ENCODE measurements at places on chromosomes 7 and 10.
A peak's percentile ranks its signal among the peaks of the same experiment; 100 is the strongest.

- DNase-seq: no peak
These were observed 35.1 kb downstream of the GUSB start for GRCh38 chr7:65946904-65947303.

GRCh38 chr10:32982911-32983909, 25.2 kb upstream of the ITGB1 start:
- DNase-seq: peak; percentile 9

- DNase-seq: no peak
These were observed 622.2 kb downstream of the GALNT17 start for GRCh38 chr7:71753956-71754664.

DNA sequence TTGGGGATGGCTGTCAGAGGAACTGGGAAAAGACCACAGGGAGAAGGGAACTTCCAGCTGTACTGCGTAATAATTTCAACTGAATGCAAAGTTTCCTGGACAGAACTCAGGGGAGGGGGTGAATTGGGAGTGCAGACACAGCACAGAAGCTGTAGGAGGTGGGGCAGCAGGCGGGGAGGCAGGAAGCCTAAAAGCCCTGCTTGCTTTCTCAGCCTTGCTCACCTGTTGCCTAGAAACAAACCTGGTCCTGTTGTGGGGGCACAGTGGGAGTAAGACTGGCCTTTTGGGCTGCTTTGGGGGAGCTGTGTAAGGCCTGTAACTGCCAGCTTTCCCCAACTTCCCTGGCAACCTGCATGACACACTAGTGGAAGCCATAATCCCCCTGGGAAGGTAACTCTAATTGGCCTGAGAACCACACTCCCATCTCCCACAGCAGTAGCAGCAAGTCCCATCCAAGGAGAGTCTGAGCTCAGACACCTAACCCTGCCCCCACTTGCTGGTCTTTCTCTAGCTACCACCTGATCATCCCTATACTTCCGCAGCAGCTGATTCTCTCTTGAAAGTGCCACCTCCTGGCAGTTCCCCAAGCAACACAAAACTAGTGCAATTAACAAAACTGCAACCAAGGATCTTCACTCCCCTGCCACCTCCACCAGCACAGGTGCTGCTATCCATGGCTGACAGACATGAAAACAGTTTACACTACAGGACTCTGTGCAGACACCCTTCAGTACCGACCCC, 1239.3 kb downstream of the SORCS1 start:
- no peak for DNase-seq

DNA sequence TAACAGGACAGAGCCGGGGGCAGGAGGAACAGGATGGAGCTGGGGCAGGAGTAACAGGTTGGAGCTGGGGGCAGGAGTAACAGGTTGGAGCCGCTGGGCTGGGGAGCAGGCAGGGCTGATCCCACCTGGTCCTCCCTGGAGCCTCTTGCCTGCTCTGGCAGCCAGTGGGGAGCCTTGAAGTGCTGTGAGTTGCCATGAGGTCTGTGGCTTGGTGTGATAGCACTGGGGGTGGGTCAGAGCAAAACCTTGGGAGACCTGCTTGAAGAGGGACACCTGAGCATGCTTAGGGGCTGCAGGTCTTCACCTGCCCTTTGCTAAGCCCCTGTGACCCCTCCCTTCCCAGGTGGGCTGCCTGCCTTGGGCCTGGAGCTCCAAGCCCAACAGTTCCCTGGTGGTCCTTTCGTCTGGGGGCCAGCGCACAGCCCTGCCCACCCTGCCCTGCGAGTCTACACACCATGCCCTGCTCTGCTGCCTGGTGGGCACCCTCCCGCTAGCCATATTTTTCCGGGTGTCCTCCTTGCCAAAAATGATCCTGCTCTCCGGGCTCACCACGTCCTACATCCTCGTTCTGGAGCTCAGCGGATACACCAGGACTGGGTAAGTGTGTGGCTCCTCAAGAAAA, 111.6 kb downstream of the ADCY1 start:
- no peak for DNase-seq

DNA sequence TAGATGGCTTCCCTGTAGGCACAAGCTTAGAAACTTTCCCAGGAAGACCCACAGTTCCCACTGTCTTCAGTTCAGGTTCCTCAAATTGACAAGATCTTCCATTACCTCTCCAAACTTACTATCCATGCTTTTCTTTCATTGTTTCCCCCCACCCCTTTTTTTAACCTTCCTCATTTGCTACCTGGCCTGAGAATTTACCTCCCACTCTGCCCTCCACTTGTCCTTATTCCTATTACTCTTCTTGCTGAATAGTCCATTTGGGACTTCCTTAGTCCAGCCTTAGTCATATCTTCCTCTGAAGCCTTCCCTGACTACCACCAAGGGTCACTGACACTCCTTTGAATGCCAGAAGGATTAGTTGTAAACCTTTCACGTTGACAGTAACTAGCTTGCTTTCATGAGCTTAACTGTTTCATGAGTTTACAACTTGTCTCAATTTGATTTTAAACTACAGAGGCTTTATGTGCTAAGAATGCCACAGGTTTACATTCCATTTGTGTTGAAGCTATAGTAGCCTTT, 1.2 kb upstream of the CALU start:
- no peak for DNase-seq

GRCh38 chr10:89887406-89887805, 186.0 kb downstream of the KIF20B start:
- no peak for DNase-seq

DNA sequence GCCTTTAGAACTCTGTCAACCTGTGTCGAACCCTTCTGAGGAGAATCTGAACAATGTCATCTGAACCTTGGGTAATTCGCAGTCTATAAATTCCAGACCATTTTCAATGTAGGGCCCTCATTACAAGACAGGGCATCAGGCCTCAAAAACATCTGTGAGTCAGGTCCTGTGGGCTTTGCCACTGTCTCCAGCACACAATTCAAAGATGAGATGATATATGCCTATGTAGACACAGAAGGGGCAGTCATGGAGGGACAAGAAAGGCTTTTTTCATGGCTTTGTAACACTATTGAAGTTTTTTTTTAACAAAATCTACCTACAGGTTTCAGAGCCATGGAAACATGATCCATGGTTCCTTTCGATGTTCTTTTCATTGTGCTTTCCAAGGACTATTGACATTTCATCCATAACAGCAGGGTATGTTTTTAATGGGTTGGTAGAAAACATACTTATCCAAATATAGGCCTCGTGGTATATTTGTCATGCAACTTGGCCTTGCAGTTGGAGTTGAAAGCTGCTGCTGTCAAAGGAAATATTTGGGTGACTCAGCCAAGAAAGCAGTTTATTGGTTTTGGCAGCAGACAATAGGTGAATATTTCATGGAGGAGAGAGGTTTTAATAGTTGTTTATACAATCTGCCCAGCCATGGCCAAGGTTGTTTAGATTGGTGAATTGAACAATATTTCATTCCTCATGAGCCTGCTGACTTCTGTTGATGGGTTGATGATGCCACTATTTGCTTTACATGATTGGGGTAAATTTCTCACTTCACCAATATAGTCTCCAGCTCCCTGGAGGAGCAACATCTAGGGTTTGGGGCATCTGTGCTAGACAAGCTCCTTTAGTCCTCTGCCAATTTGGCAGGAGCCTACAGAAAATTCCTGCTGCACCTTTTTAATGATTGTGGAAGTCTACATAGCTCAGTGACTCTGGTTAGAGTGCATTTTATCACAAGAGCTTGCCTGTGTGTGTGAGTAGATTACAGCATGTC, 158.4 kb upstream of the TMEM72 start:
- DNase-seq: no peak

GRCh38 chr10:97499561-97500296, 1.0 kb downstream of the UBTD1 start:
- DNase-seq: no peak

DNA sequence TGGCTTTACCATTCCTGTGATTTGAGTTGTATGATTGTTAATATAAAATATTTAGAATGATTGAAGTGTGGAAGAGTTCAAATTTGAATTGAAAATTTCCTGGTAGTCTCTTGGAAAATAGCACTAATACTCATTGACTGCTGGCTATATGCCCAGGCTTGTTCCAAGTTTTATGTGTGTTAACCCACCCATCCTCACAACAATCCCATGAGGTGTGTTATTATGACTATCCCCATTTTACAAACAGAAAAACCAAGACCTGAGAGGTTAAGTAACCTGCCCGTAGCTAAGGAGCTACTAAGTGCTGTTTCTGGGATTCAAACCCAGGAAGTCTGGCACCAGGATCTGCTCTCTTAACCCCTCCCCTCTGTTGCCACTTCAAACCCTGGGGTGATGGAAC, 213.9 kb downstream of the CREB5 start:
- DNase-seq: no peak

DNA sequence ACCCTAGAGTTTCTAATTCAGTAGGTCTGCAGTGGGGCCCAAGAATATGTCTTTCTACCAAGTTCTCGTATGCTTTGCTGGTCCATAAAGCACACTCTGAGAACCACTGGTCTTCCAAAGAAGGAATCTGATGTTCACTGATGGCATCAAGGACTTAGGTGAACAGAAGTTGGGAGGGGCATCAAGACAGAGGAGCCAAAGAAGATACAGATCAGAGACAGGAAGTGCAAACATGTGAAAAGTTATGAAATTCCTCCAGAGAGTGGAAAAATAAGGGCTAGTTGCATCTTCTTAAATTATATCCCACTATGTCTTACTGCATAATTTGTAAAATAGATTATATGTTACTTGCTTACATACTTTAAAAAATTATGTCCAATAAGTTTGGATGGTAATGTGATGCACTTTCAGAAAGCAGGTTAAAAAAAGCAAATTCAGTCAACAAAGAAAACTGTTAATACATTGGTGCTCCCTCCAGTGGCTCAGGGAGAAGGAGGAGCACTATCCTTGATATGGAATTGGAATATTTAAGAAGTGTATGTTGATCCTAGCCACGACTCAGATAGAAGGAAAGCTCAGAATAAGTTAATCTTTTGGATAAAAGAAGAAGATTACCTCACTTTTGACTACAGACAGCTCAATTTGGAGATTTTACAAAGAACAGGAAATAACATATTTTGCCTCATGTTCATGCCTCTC, 35.8 kb downstream of the CREB3L2 start:
- no peak for DNase-seq

DNA sequence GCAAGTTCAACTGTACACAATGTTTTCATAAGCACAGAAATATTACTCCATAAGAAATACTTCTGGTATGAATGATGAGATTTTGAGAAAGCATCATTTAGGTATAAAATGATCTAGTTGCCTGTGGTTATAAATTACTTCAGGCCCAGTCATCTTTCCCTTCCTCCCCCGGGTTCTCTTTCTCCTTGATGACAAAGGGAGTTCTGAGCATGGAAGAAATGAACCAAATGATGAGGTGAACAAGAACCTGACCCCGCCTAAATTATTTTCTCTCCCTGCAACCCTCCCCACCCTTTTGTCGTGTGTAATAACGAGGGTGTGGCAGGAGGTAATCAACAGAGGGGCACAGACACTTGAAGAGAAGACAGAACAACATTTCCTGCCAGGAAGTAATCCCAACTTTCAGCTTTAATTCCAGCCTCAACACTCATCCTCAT, 319.6 kb upstream of the SP8 start:
- no peak for DNase-seq

DNA sequence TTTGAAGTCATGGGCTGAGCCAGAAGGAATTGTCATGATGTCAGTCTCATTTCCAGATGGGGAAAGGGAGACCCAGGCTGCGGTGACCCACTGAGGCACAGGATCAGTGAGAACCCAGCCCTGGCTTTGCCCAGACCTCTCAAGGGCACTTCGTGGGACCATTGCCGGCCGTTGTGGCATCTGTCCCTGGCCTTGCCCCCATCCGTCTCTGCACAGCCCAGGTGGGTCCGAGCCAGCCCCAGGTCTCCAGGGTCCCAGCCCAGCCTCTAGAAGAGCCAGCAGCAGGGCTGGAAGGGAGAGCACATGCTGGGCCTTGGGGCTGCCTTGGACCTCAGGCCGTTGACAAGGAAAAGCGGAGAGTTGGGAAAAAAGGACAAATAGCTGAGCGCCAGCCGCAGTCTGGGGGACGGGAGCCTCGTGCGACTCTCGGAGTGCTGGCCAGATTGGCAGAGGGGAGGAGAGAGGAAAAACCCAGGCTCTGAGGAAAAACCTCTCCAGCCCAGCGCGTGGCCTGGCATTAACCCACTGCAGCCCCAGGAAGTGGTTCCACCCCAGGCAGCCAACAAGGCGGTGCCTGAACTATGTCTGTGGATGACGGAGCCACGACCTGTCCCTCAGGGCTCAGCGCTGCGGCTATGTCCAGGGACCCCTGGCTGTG, 30.2 kb downstream of the GRIFIN start:
- no peak for DNase-seq

GRCh38 chr10:57982091-57982490, 285.6 kb downstream of the IPMK start:
- DNase-seq: no peak

DNA sequence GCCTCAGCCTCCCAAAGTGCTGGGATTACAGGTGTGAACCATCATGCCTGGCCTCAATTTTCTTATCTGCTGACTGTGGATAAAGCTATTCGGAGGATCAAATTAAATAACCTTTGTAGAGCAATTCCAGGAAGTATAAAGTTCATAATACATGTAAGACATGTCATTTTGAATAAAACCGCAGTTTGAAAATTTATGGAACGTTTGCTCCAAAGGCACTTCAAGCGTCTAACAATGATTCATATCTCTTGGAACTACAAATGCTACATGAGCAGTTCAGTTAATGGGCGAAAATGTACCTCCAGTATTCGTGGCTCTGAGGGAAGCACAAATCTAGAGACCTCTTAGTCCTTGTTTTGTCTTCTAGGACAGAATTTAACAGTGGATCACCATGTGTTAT, 190.3 kb downstream of the GALNT17 start:
- DNase-seq: no peak

GRCh38 chr7:121966276-121966934, 93.4 kb downstream of the PTPRZ1 start:
- no peak for DNase-seq

DNA sequence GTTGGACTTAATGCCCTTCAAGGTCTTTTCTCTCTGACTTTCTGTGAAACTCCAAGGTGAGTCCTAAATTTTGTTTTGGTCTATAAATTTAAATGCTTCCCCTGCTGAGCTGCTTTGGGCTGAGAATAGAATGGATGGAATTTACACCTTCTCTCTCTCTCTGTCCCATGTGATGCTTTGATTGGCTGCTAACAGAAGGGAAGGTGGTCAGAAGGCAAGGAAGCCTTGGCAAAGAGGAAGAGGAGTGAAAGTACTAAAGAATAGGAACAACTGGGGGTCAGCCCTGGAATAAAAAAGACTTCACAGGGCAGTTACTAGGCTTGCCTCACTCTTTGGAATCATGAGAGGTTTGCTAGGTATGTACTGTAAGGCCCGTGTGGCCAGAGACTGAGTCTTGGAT, 260.2 kb downstream of the AUTS2 start:
- DNase-seq: no peak

- DNase-seq: no peak
These were observed 244.9 kb downstream of the ARHGAP12 start for GRCh38 chr10:31683682-31684081.

Measured in CD4-positive, alpha-beta T cell treated with Interferon gamma for 1 hour (primary cell).